Lung (tissue), 17 donors: ENCODE measurements at places on chromosomes 4 and X. TPM values are rescaled to one million over a fixed set of nuclear protein-coding genes. Genes with fewer than 3 reads are reported as not detected.

Gene F11
- total RNA-seq, result 2.8 TPM

Gene TLL1
- total RNA-seq, result 2.7 TPM

Gene ENPP6
- 0.11 TPM for total RNA-seq

DNA sequence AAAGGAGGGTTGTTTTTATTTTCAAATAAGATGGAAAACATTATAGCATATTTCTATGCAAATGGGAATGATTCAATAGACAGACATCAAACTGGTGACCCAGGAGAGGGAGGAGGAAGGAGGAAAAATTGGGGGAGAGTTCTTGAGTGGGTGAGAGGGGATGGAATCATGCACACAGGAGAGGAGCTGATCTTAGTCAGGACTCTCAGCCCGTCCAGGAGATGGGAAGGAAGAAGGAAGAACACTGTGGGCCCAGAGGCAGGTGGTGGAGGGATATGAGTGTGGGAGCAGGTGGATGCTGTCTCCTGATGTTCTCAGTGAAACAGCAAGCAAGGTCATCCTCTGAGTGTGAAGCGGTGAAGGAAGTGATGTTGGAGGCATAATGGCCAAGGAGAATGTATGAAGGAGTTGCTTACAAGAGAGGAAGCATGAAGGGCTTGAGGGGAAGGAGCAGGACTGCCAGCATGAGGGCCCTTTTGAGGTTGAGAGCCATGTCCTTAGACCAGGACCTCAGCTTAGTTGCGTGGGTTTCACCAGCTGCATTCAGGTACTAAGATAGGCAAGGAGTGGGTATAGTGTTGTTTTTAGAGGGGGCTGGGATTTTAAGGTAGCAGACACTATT, 161.7 kb upstream of the NAP1L5 start:
- H3K27me3 ChIP-seq, result no peaks in the 10 kb centered on the region
- H3K4me3 ChIP-seq, result no peak overlapping the region
- H3K4me1 ChIP-seq, result peaks cover 19% of the 10 kb centered on the region
- DNase-seq, result no peak
- no peaks in the 10 kb centered on the region for H3K36me3 ChIP-seq

DNA sequence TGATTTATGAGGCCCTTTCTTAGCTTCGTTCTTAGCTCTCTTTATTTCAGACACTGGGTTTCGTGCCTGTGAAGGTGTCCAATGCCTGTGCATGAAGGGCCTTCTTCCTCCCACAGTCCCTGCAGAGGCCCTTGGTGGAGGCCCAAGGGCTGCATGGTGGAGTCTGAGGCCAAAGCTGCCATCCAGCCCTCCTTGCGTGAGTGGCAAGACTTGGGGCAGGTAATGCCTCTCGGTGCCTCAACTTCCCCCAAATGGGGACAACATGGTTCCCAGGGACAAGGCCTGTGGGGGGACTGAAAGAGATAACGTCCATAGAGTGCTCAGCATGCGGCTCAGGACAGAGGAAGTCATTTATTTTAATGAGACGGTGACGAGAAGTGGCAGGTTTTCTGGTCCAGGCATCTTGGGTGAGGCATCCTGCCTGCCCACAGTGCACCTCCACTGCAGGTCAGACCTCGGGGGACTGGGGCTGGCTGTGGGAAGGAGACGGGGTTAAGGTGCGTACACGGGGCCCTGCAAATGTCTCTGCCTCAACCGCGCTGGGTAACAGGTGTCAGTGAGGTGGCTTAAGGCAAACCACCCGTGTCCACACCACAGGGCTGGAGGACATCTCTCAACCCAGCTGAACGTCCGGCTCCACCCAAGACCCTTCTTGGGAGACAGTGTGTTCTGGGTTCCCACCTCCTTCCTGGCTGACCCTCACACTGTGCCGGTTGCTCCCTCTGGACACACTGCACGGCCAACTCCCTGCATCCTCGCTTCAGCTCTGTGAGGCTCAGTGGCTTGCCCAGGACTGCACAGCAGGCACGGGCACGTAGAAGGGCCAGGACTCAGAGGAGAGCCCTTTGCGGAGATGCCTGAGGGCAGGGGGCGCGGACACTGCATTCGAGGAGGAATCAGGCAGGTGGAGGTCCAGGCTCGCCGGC, 50.5 kb downstream of the PSAPL1 start:
- no peak for DNase-seq
- H3K27ac ChIP-seq, result no peak overlapping the region
- no peaks in the 10 kb centered on the region for H3K4me1 ChIP-seq
- H3K4me3 ChIP-seq, result no peak overlapping the region

DNA sequence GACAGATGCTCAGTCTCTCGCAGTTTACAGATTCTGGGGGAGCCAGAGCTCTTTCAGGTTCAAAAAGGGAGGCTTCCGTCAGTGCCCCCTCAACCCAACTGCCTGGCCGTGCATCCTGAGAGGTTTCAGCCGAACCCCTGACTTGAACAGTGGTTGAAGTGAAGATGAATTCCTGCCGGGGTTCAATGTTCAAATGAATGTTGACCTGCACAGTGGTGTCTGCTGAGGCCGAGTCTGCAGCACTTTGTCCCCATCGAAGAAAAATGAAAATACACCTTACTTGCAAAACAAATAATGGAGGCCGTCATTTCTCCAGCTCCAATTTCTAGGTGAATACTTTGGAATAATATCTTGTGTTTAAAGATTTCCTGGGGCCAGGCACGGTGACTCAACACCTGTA, 33.7 kb downstream of the GYG2 start:
- H3K27me3 ChIP-seq, result peaks cover 5% of the 10 kb centered on the region
- peaks cover 3% of the 10 kb centered on the region for H3K36me3 ChIP-seq
- no peak overlapping the region for H3K4me3 ChIP-seq
- H3K4me1 ChIP-seq, result no peaks in the 10 kb centered on the region
- no peak for DNase-seq
